ENCODE measurements at places on chromosomes 13 and 19.

- DNase-seq: no peak
- no peak overlapping the region for H3K4me3 ChIP-seq
- no peaks in the 10 kb centered on the region for H3K36me3 ChIP-seq
- peaks cover 21% of the 10 kb centered on the region for H3K4me1 ChIP-seq
- H3K27ac ChIP-seq: no peak overlapping the region
Observed at GRCh38 chr13:30711837-30712236, 23.5 kb upstream of the ALOX5AP start.

GRCh38 chr19:18401580-18402112, 4.2 kb upstream of the LRRC25 start:
- peaks cover 12% of the 10 kb centered on the region for H3K4me1 ChIP-seq
- H3K36me3 ChIP-seq: no peaks in the 10 kb centered on the region
- H3K27ac ChIP-seq: no peak overlapping the region
- no peak overlapping the region for H3K4me3 ChIP-seq
- peaks cover 11% of the 10 kb centered on the region for H3K27me3 ChIP-seq

- H3K4me1 ChIP-seq: peaks cover 4% of the 10 kb centered on the region
- no peaks in the 10 kb centered on the region for H3K27me3 ChIP-seq
- H3K4me3 ChIP-seq: no peak overlapping the region
- peaks cover 5% of the 10 kb centered on the region for H3K36me3 ChIP-seq
- no peak overlapping the region for H3K27ac ChIP-seq
Observed at GRCh38 chr19:4980838-4981680, 12.1 kb downstream of the KDM4B start.

DNA sequence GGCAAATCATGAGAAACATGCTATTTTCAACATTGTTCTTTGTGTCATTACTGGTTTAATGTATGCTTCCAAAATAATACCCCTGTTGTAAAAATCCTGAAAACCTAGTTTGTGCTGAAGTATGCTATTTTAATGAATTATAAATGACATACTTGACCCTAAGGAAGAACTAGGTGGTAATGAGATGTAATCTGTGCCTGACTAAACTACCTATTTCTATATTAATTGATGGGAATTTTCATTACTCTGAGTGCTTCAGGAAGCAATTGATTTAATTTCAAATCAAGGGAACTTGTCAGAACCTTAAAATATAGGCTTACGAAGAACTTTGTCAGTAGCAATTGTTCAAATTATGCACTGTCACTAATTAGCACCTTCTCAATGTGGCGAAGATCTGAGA, 1005.6 kb upstream of the SLC10A2 start:
- H3K4me1 ChIP-seq: no peaks in the 10 kb centered on the region

Data from T-helper 2 cell treated with Interferon-gamma antibody and Interleukin-4, amounts not matched to agents 5 μg/mL and 100 μg/mL, for 36 hours (primary cell).